DMS79 treated with DMSO at 0.1 percent for 48 hours (cell line): ENCODE measurements at places on chromosomes 5 and 9.
A peak's percentile ranks its signal among the peaks of the same experiment; 100 is the strongest.

- DNase-seq: no peak
Measured at GRCh38 chr5:91963166-91963565, 580.0 kb upstream of the ARRDC3 start.

- DNase-seq: no peak
Measured at GRCh38 chr5:91074615-91075014, 308.5 kb downstream of the ARRDC3 start.

DNA sequence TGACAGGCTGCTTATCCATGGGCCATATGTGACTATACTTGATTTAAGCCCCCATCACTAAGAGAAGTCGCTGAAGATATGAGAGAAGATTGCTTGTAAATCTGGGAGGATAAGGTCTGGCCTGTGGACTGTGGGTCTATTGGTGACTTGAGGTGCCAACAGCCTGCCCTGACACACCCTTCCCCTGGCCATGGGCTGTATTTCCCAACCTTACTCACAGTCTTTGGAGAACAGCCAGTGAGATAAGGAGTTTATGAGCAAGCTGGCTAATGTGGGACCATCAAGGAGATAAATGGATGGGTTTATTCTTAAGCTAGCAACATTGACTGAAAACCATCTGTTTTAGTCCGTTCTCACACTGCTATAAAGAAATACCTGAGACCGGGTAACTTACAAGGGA, 231.3 kb downstream of the ZSWIM6 start:
- DNase-seq: no peak

DNA sequence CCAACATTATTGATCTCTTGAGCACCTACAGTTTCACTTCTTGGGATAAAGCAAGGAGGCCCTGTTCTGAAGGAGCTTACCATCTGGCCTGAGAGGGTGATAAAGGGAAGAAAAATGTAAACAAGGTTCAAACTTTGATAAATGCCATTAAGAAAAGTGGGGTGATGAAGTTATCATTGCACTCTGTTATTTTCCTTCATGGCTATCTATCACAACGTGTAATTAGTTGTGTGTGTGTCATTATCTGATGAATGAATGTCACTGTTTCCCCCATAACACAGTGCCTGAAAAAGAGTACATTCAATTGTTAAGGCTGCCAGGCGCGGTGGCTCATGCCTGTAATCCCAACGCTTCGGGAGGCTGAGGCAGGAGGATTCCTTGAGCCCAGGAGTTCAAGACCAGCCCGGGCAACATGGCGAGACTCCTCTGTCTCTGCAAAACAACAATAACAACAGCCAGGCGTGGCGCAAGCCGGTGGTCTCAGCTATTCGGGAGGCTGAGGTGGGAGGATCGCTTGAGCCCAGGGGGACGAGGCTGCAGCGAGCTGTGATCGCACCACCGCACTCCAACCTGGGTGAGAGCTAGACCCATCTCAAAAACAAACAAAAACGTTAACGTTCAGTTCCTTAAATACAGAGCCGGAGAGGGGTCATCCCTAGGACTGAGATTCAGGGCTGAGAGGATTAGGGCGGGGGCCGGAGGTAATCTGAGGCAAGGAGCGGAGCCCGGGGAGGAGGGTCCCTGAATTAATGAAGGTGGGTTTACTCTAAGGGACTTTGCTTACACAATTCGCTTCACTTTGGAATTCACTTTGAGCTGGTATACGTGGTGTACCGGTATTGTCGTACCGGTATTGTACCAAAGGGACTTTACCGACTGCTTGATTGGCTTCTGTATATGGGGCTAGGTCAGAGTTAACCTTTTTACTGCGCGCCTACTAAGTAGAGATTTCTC, 917 bp downstream of the NHP2 start:
- DNase-seq: no peak

- no peak for DNase-seq
Measured at GRCh38 chr5:80156156-80156555, 99.7 kb downstream of the SERINC5 start.

GRCh38 chr9:117434566-117434965, 19.7 kb upstream of the ASTN2 start:
- DNase-seq: peak; percentile 92

- no peak for DNase-seq
Measured at GRCh38 chr5:115666023-115666422, 40.2 kb upstream of the TMED7 start.

DNA sequence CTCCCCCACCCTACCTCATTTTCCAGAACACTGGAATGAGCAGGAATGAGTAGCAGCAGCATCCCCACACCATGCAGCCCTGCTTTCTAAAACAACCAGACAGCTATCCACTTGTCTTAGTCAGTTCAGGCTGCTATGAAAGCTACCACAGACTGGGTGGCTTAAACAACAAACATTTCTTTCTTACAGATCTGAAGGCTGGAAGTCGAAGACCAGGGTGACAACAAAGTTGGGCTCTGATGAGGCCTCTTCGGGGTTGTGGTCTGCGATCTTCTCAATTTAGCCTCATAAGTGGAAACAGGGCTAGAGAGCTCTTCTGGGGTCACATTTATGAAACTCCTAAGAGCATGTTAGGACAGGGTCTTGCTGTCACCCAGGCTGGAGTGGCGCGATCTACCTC, 38.9 kb downstream of the LPAR1 start:
- no peak for DNase-seq
